ENCODE measurements at places on chromosomes 12 and 14.

- DNase-seq: no peak
These were observed 2.6 kb downstream of the ARF6 start for GRCh38 chr14:49895480-49895879.

DNA sequence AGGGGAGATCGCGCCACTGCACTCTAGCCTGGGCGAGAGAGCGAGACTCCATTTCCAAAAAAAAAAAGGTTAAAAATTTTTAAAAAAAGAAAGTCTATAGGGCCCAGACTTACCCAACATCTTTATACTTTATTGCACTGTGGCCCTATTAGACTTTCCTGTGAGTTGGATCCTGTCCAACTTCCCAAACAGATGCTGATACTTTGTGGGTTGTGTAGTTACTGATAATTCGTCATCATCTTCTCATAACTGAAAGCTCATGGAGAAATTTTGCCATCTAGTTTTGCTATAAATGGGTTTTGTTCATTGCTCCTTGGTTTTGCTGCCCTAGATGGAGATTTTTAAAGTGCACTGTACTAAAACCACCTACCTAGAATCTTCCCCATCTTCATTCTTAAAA lies 31.1 kb downstream of the APOBEC1 start:
- DNase-seq: no peak

GRCh38 chr14:74476607-74477006 lies 16.5 kb downstream of the NPC2 start:
- no peak for DNase-seq

GRCh38 chr12:28776220-28776619 lies 372.9 kb upstream of the FAR2 start:
- no peak for DNase-seq

All from NCI-H1105 (cell line).